ENCODE measurements at places on chromosomes 13 and 19. TPM values are rescaled to one million over a fixed set of nuclear protein-coding genes. Genes with fewer than 3 reads are reported as not detected.

DNA sequence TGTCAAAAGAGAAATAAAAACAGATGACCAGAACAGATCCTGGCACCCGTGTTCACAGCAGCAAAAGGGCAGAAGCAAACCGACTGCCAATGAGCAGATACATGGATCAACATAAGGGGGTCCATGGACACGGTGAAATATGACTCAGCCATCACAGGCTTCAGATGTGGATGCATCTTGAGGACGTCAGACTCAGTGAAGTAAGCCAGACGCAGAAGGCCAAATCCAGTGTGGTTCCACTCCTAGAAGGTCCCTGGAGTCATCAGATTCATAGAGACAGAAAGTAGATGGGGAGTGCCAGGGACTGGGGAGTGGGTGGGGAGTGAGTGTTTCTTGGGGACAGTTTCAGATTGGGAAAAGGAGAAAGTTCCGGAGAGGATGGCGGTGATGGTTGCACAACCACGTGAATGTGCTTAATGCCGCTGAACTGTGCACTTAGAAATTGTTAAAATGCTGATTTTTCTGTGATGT is 28.8 kb upstream of the SEMA6B start:
- H3K36me3 ChIP-seq: no peaks in the 10 kb centered on the region
- no peak overlapping the region for H3K27ac ChIP-seq
- H3K4me1 ChIP-seq: peaks cover 10% of the 10 kb centered on the region
- peaks cover 20% of the 10 kb centered on the region for H3K27me3 ChIP-seq

DNA sequence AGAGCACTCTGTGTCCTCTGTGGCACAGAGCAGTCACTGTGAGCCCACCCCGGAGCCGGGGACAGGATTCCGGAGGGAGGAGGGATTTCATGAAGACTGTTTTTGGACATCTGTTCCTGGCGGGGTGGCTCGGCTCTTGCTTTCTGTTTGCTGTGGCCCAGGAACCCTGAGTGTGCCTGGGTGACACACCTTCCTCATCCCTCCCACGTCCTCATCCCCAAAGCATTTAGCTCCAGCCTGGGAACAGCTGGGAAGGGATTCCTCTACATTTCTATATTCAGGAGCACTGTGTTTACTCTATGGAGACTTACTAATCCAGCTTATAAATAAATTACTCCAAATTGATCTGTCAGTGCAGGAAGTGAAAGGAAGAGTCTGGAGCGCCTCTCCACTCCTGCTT is 97.8 kb upstream of the UBL3 start:
- DNase-seq: no peak
- H3K36me3 ChIP-seq: no peaks in the 10 kb centered on the region
- no peak overlapping the region for H3K4me3 ChIP-seq
- no peak overlapping the region for H3K27ac ChIP-seq

- no peak overlapping the region for H3K27ac ChIP-seq
- no peaks in the 10 kb centered on the region for H3K4me1 ChIP-seq
- no peak for DNase-seq
- H3K36me3 ChIP-seq: no peaks in the 10 kb centered on the region
Observed at GRCh38 chr13:107067381-107067780, 499.4 kb upstream of the ARGLU1 start.

DNA sequence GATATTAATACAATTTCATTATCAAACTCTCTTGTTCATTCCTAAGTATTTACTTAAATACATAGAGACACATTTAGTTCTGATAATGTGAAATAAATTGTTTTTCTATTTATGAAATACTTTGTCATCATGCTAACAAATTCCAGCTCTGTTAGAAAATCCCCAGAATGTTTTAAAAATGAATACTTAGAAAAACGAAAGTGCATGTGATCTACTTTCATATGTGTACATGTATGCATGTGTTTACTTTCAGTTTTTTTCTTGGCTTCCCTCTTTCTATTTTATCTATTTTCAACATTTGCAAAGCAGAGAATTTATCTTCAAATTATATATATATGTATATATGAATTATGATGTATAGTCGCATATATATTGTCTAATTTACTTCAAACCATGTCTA is 1110.0 kb upstream of the PCDH20 start:
- H3K27ac ChIP-seq: no peak overlapping the region
- H3K4me3 ChIP-seq: no peak overlapping the region
- H3K4me1 ChIP-seq: no peaks in the 10 kb centered on the region
- H3K36me3 ChIP-seq: no peaks in the 10 kb centered on the region
- H3K27me3 ChIP-seq: no peaks in the 10 kb centered on the region
- DNase-seq: no peak

DNA sequence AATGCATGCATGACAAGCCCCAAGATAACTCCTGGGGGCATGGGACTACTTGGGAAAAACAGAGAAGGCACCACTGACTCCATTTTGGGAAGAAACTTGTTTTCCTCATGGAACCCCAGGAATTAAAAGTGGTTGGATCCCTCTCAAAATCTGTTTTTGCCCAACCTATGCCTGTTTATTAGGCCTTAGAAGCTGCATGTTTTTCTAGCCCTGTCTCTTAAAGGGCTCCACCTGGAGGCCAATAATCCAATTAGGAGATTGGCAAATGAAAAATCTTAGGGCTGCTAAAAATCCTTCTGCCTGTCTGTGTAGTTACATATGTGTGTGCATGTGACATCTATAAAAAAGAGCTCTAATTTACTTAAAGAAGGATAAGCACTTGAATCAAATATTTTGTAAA is 26.9 kb downstream of the MED4 start:
- H3K36me3 ChIP-seq: peaks cover 72% of the 10 kb centered on the region
- H3K27ac ChIP-seq: no peak overlapping the region
- no peak overlapping the region for H3K4me3 ChIP-seq
- no peak for DNase-seq

- H3K4me1 ChIP-seq: no peaks in the 10 kb centered on the region
- no peaks in the 10 kb centered on the region for H3K27me3 ChIP-seq
- no peak overlapping the region for H3K4me3 ChIP-seq
- DNase-seq: no peak
- no peaks in the 10 kb centered on the region for H3K36me3 ChIP-seq
Observed at GRCh38 chr13:52810526-52810925, 37.9 kb downstream of the PCDH8 start.

DNA sequence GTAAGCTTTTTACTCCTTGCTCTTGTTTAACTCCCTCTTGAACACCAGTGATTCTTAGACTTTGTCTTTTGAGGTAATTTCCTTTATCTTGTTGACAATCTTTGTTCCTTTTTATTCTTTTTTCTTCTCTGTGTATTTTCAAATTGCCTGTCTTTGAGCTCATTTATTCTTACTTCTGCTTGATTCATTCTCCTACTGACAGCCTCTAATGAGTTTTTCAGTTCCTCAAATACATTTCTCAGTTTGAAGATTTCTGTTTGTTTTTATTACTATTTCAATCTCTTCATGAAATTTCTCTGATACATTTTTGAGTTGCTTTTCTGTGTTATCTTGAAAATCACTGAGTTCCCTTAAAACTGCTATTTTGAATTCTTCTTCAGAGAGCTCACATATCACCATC is 154.1 kb downstream of the ATP8A2 start:
- no peaks in the 10 kb centered on the region for H3K36me3 ChIP-seq
- no peaks in the 10 kb centered on the region for H3K4me1 ChIP-seq
- no peaks in the 10 kb centered on the region for H3K27me3 ChIP-seq
- no peak overlapping the region for H3K4me3 ChIP-seq
- no peak for DNase-seq

DNA sequence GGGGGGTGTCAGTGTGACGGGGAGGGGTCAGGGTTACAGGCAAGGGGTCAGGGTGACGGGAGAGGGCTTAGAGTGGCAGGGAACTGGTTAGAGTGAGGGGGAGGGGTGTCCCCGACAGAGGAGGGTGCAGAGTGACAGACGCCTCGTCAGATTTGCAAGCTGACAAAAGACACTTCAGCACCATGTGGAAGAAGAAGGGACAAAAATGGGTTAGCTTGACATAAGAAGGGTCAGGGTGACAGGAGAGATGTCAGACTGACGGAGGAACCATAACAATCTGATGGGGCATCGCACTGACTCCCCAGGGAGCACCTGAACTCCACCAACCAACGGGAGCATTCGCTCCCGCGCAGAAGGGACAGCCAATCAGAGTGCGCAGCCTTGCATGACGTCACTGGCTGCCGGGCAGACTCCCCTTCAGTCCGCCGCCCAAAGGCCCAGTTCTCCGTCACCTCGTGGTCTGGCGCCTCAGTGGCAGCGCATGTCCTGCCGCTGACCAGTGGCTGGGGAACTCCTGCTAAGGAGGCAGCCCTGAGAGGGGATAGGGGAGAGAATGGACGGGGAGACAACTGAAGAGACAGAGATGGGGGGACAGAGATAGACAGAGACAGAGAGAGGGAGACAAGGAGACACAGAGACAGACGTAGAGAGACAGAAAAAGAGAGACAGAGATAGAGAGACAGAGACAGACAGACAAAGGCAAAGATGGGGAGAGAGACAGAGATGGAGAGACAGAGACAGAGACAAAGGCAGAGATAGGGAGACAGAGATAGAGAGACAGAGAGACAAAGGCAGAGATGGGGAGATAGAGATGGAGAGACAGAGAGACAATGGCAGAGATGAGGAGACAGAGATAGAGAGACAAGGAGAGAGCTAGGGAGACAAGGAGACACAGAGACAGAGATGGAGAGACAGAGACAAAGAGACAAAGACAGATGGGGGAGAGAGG is 30.2 kb downstream of the C19orf81 start:
- no peaks in the 10 kb centered on the region for H3K4me1 ChIP-seq
- no peaks in the 10 kb centered on the region for H3K36me3 ChIP-seq
- H3K27me3 ChIP-seq: peaks cover 21% of the 10 kb centered on the region
- no peak overlapping the region for H3K27ac ChIP-seq
- H3K4me3 ChIP-seq: no peak overlapping the region
- DNase-seq: peak; percentile 30

GRCh38 chr13:38872693-38873092 is 117.9 kb downstream of the STOML3 start:
- H3K4me1 ChIP-seq: peaks cover 9% of the 10 kb centered on the region
- no peak overlapping the region for H3K4me3 ChIP-seq
- H3K27me3 ChIP-seq: no peaks in the 10 kb centered on the region
- H3K27ac ChIP-seq: no peak overlapping the region
- peaks cover 9% of the 10 kb centered on the region for H3K36me3 ChIP-seq

GRCh38 chr13:76992548-76993001 is 694 bp downstream of the CLN5 start:
- H3K4me1 ChIP-seq: peaks cover 15% of the 10 kb centered on the region
- H3K4me3 ChIP-seq: peak overlapping the region; percentile 87
- no peaks in the 10 kb centered on the region for H3K27me3 ChIP-seq

The DKKL1 gene
- not detected for total RNA-seq

The SIGLEC12 gene
- total RNA-seq: not detected

The OR7C1 gene
- 0.03 TPM for total RNA-seq

The CCDC70 gene
- not detected for total RNA-seq
